HCT116 (cell line): ENCODE measurements at places on chromosomes 13 and 19. TPM values are rescaled to one million over a fixed set of nuclear protein-coding genes. Genes with fewer than 3 reads are reported as not detected.

DNA sequence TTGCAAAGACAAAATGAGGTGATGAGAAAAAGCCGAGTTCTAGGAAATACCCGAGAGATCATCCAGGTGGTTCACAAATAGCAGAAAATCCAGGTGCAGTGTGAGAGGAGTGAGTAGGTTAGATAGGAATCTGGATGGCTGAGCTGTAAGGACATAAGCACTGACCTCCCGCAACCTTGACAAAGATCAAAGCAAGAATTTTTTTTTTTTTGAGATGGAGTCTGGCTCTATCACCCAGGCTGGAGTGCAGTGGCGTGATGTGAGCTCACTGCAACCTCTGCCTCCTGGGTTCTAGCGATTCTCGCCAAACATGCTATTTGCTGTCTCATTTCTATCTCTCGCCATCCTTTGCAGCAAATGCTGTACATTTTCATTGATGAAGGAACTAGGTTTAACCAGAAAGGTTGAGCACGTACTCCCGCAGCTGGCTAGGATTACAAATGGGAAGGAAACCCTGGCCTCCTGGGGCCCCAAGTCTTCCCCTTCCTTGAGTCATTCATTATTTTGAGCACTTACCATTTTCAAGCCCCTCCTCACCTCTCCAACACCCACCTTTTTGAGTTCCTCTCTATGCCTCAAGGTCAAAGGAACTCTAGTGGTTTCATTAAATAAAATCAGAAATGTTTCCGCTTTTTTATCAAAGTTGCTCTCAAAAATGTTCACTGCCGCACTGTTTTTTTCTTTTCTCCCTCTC lies 38.8 kb downstream of the NLRP12 start:
- DNase-seq, result no peak

- DNase-seq, result no peak
Observed at GRCh38 chr19:8143041-8143440, 6.4 kb downstream of the FBN3 start.

- no peak for DNase-seq
Observed at GRCh38 chr13:45989607-45990006, 62.9 kb downstream of the ZC3H13 start.

GRCh38 chr19:347946-348861 lies 3.6 kb upstream of the MIER2 start:
- no peak for DNase-seq

DNA sequence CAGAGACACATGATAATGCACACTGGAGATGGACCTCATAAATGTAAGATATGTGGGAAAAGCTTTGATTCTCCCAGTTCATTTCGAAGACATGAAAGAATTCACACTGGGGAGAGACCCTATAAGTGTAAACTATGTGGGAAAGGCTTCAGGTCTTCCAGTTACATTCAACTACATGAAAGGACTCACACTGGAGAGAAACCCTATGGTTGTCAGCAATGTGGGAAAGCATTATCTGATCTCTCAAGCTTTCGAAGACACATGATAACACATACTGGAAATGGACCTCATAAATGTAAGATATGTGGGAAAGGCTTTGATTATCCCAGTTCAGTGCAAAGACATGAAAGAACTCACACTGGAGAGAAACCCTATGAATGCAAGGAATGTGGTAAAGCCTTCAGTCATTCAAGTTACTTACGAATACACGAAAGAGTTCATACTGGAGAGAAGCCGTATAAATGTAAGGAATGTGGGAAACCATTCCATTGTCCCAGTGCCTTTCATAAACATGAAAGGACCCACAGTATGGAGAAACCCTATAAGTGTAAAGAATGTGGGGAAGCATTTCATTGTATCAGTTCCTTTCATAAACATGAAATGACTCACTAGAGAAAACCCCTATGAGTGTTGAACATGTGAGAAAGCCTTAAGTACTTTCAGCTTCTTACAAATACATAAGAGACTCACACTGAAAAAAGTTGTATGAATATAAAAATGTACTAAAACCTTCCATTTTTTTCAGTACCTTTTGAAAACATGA lies 14.7 kb downstream of the ZNF441 start:
- no peak for DNase-seq

Gene URAD
- not detected for total RNA-seq

GRCh38 chr13:112179995-112180394 lies 113.0 kb downstream of the SOX1 start:
- DNase-seq, result no peak

GRCh38 chr13:29170436-29171082 lies 350.4 kb downstream of the MTUS2 start:
- DNase-seq, result no peak
